ENCODE measurements at places on chromosomes 4 and X.

DNA sequence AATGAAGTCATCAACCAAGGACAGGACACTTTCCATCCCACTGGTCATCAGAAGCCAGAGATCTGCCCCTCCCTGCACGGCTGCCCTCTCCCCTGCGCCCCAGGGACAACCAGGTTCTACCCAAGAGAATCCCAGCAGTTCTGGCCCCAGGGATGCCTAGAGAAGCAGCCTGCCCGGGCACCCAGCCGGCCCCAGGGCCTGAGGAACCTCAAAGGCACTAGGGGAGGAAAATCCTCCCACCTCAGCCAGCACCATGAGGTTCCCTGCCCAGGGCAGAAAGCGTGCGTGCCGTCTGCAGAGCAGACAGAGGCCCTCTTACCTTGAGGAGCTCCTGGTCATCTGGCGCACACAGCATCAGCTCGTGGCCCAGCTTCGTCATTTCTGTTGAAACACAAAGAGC is 8.1 kb downstream of the HAUS7 start:
- DNase-seq = no peak

DNA sequence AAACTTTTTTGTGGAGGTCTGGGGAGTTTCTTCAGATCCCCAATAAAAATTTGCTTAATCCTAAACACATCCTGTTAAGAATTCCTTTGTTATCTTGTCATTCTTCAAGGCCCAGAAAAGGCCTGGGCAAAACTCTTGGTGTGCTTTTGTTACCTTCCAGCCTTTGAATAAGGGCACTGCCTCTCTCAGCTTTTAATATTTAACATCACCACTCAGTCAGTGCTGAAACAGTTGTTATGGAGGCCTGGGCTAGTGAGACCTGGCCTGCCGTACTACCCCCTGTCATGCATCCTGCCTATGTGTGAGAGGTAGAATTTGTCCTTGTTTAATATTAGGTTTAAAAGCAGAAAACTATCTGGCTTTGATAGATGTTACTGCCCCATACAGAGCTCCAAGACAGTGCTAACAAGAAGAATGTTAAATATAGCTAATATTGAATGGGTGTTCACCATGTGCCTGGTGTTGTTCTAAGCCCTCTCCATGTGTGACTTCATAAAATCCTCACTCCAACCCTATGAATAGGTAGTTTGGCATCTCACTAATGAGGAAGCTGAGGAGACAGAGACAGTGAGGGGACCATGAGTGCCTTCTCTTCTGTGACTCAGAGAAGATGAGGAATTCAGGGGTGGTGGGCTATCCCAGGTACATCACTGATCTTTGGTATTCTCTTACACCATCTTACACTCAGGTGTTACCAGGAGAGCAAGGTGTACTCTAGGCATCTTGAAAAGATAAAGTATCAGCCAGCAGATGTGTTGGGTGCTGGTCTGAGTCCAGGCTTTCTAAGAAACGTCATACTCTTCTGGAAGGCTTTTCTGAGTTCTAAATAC is 6.2 kb downstream of the PPP1R2C start:
- no peak for DNase-seq

GRCh38 chr4:2083826-2084160 is 24.7 kb downstream of the NAT8L start:
- no peak for DNase-seq

GRCh38 chrX:1451661-1452515 is 821 bp downstream of the ASMTL start:
- no peak for DNase-seq

DNA sequence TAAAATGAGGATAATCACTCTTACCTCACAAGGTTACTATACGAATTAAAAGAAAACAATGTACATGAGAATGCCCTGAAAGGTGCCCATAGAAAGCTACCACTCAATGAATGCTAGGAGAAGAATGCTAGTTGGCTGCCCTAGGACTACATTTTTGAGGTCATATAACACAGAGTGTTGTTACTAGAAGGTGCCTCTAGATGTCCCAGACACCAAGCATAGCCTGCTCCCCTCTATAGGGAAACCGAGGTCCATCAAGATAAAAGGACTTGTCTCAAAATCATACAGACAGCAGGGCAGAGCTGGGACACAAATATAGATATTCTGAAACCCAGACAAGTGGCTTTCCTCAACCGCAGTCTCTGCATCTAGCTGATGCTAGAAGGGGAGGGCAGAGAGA is 147.0 kb upstream of the ARHGEF9 start:
- no peak for DNase-seq

DNA sequence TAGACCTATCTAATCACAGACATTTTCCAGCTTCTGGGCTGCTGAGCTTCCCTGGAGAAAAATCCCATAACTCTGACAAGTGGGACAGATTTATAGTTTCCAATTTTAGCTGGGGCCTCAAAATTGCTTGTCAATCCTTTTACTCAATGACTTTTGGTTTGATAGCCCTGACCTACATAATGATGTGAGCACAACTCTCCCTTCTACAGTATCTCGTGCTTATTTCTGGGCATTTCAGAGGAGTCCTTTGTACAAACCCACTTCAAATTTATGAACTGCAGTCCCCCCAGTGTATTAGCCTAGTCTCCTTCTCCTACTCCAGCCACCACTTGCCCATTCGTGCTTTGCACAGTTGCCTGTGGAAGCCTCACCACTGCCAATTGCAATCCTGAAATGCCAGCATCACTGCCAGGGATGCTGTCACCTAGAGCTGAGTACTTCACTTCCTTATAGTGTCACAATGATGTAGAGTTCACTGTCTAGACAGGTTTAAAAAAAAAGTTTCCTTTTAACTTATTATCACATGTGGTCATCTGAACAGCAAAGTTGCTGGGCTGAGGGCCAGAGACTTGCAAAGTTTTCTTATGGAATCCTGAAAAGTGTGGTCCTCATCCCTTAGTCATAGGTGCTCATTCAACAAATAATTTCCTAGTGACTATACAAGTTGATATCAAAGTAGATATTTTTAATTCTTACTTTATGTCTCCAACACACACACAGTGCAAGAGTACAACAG is 21.2 kb downstream of the TRAM1L1 start:
- no peak for DNase-seq

GRCh38 chr4:17437396-17437795 is 74.5 kb downstream of the QDPR start:
- no peak for DNase-seq

DNA sequence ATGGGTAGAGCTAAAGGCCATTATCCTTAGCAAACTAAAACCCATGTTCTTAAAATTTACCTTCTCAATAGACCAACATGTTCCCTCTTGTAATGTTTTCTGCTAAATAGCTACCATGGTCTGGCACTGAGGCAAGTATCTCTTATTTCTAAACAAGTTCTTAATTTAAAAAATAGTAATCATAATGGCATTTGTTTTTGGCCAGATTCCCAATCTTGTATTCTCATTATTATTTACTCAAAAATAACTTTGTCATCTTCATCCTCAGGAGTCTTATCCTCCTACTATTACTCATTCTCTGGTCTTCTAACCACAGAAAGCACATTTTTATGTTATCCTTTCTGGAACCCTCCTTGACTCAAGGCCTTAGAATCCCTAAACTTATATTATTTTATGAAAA is 931.2 kb downstream of the CCSER1 start:
- no peak for DNase-seq
